ENCODE measurements at places on chromosomes 7 and 10.
A peak's percentile ranks its signal among the peaks of the same experiment; 100 is the strongest.

DNA sequence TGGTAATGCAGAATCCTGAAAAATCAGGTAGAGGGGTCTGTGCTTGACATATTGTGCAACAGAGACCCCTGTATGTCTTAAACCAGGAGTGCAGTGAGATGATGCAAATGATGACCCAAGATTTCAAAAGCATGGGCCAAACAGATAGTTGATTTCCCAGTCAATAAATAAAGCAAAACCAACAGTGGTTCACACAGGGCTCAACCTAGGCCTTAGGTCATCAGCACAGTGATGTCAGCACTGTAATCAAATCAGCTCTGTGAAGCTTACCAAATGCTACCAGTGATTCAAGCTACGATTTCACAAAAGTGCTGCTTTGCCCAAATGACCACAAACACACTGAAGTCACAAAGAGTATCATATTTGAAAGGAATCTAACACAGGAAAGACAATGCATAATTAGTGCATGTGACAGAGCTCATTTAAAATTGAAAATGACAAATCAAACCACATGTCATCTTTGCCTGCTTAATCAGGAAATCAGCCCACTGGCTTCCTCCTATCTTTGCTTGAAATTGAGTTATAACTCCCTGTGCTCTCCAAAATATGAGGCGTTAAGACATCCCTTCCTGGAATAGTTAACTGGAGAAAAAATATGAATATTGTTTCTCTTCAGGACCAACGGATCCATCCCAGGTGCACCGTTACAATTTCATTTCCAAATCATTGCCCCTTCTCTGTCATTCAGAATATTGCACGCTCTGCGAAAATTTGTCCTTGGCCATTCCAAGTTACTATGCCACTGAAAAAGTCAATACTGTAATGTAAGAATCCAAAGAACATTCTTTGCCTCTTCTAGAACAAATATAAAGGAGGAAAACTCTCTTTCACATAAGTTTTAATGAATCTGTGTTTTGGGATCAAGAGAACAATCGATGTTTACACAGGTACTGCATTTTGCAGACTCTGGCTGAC is 41.9 kb upstream of the ASL start:
- DNase-seq: no peak

GRCh38 chr7:138954545-138955475 is 26.4 kb downstream of the KIAA1549 start:
- no peak for DNase-seq

DNA sequence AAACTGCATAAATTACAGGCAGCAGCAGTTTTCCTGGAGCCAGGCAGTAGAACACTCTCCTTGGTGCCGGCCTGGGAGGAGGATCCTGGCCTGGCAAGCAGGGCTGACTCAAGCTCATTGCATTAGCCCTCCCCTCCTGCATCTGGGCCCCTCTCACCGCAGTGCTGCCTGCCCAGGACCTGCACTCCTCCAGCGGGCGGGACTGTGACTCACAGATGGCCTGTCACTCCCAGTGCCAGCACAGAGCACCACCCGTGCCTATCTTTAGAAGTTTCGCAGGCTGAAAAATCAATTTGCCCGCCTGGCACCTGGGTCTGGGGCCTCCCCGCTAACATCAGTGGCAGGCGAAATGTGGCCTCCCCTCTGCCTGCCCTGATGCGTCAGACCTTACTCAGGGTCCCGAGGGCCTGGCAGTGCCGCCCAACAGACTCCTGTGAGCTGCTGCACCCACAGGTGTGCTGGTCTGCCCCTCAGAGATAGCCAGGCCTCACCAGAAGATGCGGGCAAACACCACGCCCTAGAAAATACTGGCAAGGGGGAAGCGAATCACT is 123.8 kb downstream of the KCNMA1 start:
- DNase-seq: peak; percentile 88

DNA sequence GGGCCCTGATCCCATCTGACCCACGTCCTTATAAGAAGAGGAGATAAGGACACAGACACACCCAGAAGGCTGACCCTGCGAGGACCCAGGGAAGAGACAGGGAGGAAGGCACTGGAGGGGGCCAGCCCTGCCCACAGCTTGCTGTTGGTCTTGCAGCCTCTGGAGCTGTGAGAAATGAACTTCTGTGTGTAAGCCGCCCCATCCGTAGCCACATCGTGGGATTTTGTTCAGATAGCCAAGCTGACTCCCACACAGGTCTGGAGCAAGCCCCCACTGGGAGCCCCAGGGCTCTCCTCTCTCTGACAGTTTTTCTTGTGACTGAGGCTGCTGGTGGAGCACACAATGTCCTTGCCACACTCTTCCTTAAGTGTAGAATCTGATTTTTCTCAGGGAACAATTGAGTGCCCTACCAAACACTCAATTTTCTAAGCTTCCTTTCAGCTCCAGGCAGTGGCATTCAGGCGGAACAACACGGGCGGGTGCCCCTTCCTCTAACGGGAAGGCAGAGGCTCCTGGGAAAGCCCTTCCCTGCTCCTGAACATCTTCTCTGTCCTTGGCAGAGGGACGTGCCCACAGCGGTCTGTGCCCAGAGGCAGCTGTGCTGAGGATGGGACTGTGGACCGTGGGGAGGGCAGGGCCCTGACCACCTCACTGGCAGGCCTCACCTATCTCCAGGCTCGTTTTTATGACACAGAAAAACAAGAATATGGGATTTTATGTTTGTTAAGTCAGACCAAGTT is 160.6 kb upstream of the SHH start:
- no peak for DNase-seq

DNA sequence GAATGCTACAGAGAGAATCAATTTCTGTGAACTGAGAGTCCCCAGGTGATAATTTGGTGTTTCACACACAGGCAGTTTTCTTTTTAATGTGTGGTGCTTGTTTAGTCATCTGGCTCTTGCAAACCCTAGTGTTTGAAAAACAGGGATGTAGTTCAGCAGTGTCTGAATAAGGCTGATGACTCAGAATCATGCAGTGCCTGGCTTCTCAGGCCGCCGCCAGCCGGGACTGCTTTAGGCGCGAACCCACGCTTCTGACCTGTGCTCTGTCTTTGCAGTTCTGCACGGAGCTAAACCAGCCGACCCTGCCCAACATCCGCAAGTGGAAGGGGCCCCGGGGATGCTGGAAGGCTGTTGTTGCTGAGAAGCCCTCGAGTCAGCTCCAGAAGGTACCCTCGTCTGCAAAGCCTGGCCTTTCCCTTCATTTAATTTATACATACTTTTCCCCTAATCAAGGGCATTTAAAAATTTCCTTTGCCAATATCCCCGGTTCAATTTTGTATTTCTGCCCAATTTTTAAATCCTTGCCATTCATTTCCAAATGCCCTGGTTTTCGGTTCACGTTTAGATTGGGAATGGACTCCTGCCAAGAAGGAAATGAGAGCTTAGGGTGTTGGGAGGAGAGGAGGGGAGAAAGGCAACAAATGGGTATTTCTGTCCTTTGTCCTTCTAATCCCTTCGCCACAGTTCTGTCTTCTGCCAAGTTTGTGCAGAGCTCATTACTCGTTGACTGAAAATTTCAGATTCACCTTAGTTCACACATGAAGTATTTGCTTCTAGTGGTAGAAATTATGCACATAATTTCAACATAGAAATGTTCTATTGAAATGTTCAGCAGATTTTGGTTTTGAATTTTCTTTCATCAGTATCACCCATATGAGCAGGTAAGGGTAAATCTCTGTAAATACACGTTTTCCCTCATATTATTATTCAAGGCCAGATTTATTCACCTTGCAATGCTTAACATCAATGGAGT is 108.5 kb upstream of the ANLN start:
- peak; percentile 82 for DNase-seq

GRCh38 chr7:45105588-45106188 is 5.8 kb downstream of the TBRG4 start:
- DNase-seq: no peak

DNA sequence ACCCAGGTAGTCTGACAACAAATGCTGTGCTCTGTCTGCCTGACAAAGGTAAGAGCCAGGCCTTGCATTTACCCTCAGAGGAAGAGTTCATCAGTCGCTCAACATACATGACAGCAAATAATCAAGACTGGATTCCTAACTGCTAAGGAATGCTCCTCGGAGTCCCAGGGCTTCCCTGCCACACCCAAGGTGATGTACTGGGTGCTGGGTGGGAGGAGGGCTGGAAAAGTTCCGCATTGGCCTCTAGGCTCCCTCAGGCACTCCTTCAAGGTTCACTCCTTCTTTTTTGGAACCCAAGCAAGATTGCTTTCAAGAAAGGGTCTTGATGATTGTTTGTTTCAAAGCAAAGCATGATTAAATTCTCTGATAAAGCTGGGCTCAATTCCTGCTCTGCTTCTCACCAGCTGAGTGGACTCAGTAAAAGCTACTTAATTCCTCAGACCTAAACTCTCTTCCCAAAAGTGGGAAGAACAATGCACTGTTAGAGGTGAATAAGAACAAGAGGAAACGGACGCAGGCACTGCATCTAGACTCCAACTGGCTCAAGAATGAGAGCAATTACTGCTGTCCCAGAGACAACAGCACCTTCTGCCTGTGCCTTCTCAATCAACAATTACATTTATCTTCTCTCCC is 173.5 kb downstream of the ELMO1 start:
- DNase-seq: no peak

DNA sequence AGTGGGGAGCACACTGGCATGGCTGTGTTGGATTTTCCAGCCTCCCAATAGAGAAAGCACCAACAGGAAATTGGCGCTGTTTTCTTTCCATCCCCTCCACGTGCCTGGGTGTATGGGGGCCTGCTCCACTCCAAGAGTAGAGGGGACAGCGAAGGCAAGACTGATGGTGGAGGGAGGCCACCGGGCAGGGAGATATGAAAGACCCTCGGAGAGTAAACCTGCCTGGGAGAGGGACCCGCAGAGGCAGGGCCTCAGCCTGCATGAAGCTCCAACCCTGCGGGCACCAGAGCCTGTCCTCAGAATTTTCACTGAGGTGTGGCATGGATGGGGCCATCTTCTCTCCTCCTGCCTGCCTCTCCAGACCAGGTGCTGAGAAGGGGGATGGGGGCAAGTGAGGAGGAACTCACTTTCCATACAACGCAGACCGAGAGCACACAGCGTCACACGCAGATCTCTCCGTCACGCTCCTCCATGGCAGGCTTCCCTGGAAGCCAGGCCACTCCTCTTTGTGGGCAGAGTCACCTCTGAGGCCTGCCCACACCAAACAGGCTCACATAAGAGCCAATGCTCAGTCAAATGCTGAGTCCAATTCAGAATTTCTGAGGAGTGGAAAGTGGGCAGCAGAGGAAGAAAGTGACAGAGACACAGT is 18.8 kb downstream of the ANXA11 start:
- no peak for DNase-seq

- DNase-seq: no peak
These were observed 672.0 kb upstream of the NRP1 start for GRCh38 chr10:34006471-34006870.

DNA sequence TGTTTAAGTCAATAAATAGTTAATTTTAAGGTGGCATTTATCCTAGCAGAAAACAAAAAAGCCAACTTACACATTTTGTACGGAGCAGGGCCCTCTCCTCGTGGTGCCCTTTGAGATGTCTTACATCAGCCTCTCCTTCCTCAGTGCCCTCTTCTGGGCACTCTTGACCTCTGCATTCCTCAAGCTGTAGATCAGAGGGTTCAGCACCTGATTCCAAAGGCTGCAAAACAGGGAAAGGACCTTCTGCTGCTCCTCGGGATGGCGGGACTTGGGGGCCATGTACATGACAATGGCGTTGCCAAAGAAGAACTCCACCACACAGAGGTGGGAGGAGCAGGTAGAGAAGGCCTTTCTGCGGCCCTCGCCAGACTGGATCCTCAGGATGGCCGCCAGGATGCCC is 4.6 kb upstream of the OR2A14 start:
- DNase-seq: no peak

DNA sequence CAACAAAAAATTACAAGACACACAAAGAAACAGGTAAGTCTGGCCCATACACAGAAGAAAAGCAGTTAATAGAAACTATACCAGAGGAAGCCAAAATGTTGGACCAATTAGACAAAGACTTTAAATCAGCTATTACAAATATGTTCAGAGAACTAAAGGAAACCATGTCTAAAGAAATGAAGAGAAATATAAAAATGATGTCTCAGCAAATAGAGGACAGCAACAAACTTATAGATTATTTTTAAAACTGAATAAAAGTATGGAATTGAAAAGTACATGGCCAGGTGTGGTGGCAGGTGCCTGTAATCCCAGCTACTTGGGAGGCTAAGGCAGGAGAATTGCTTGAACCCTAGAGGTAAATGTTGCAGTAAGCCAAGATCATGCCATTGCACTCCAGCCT is 58.5 kb downstream of the LHFPL3 start:
- DNase-seq: no peak

- no peak for DNase-seq
These were observed 480.5 kb upstream of the FOXK1 start for GRCh38 chr7:4201566-4201965.

- DNase-seq: no peak
These were observed 221.1 kb downstream of the SEMA3E start for GRCh38 chr7:83427884-83428283.

GRCh38 chr7:116859323-116859722 is 3.1 kb upstream of the CAPZA2 start:
- DNase-seq: peak; percentile 58

GRCh38 chr7:4841007-4841784 is 20.6 kb downstream of the PAPOLB start:
- DNase-seq: no peak

DNA sequence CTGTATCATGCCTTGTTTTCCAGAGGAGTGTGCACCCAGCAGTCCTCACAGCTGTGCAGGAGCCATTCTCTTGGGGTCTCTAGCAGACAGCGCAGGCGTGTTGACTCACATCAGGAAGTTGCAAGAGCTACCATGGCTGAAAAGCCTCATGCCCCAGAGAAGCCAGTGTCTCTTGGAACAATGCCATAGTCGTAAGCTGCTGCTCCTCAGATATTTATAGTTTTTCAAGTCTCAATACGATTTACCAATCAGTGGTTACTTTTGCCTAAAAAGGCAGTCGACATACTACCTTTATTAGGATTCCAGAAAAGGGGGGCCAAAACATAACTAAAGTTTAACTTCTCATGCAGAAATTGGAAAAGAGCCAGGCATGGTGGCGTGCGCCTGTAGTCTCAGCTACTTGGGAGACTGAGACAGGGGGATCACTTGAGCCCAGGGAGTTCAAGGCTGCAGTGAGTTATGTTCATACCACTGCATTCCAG is 407.7 kb downstream of the PARD3 start:
- DNase-seq: no peak

- no peak for DNase-seq
These were observed 13.9 kb upstream of the HSPA12A start for GRCh38 chr10:116756277-116756676.

GRCh38 chr10:120262857-120263547 is 194.0 kb upstream of the PLPP4 start:
- DNase-seq: peak; percentile 11

DNA sequence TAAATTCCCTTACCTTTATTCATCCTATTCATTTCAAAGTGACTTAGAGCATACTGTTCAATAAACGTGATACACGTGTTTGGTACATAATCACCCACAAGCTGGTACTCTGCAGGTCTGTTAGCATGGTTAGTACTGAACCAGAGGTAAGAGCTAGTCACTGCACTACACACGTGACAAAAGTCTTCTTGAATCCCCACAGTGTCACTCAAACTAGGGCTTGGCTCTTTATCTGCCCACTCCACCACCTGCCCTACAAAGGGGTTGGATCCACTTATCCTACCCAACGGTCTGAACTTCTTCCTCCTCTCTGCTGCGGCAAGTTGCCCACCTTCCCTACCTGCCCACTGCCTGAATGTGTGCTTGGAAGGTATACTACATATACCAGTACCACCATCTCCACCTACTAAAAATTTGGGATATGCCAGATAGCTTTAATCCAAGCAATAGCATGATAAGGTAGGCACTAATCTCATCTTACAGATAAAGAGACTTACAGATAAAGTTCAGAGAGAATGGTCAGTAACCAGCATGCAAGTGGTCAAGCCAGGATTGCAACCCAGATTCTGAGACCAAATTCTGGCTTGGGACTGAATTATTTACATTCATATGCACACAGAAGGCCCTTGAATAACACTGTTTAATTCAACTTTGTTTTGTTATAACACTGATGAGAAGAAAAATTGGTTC is 92.2 kb downstream of the SGMS1 start:
- DNase-seq: no peak

Data from RWPE1 (cell line).